ENCODE measurements at places on chromosomes 16 and 17. TPM values are rescaled to one million over a fixed set of nuclear protein-coding genes. Genes with fewer than 3 reads are reported as not detected.

GRCh38 chr16:55499281-55499680 lies 9.6 kb upstream of the LPCAT2 start:
- H3K27ac ChIP-seq, result no peak overlapping the region
- no peak overlapping the region for H3K4me3 ChIP-seq
- DNase-seq, result no peak
- peaks cover 1% of the 10 kb centered on the region for H3K27me3 ChIP-seq
- no peaks in the 10 kb centered on the region for H3K36me3 ChIP-seq

DNA sequence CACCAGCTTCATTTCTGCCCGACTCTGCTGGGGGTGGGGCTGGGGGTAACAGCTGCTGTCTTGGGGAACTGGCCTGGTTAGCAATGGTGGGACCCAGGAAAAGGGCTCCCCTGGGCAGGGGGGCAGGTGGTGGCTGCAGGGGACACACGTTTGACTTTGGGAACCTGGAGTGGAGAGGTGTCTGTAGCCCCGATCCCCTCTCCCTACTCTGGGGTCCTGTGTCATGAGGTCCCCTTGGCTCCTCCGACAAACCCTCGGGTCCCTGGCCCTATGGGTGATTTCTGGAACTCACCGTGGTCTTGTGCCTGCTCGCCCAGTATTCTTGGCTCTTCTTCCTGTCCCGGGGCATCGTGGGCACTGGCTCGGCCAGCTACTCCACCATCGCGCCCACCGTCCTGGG lies 12.0 kb downstream of the SPNS3 start:
- H3K27me3 ChIP-seq, result no peaks in the 10 kb centered on the region
- no peak overlapping the region for H3K27ac ChIP-seq
- H3K4me1 ChIP-seq, result no peaks in the 10 kb centered on the region
- peaks cover 3% of the 10 kb centered on the region for H3K36me3 ChIP-seq
- no peak overlapping the region for H3K4me3 ChIP-seq
- DNase-seq, result no peak

DNA sequence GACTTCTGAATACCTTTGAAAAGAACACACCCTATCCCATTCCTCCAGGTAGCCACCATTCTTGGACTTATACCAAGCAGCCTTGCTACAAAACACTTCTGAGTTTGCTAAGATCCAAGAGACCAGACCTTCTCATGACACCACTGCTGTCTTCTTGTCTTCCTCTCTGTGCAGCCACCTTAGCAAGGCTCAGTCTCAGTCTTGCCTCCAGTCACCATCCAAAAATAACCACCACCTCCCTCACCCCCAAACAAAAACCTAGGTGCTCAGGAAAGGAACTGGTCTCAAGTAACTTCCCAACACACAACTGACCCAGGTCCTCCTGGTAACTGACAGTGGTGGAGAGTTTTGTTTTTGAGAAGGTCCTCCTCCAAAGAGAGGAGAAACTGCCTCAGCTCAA lies 90.9 kb upstream of the CORO6 start:
- DNase-seq, result no peak
- H3K27me3 ChIP-seq, result no peaks in the 10 kb centered on the region
- H3K36me3 ChIP-seq, result peaks cover 33% of the 10 kb centered on the region
- H3K4me1 ChIP-seq, result peaks cover 71% of the 10 kb centered on the region

DNA sequence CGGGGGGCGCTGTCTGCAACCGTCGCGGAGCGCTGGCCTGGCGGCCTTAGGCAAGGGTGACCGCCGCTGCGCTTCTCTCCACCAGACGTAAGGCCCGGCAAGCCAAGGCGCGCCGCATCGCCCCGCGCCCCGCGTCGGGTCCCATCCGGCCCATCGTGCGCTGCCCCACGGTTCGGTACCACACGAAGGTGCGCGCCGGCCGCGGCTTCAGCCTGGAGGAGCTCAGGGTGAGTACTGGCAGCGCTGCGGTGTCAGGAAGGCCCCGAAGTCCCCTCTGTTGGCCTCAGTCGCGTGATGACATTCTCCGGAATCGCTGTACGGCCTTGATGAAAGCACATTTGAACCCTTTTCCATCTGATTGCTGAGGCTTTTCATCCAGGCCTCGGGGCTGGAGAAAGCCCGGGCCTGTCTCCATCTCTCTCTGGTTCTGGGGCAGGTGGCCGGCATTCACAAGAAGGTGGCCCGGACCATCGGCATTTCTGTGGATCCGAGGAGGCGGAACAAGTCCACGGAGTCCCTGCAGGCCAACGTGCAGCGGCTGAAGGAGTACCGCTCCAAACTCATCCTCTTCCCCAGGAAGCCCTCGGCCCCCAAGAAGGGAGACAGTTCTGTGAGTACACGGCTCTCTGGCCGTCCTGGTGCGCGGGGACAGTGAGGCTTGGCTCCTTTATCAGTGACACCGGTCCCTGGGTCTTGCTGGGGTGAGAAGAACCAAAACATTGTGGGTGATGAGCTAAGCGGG lies 831 bp downstream of the RPL13 start:
- no peak for DNase-seq
- H3K4me1 ChIP-seq, result peaks cover 56% of the 10 kb centered on the region
- peak overlapping the region; percentile 91 for H3K4me3 ChIP-seq
- peaks cover 53% of the 10 kb centered on the region for H3K36me3 ChIP-seq

- H3K4me3 ChIP-seq, result no peak overlapping the region
- H3K4me1 ChIP-seq, result peaks cover 23% of the 10 kb centered on the region
- H3K27ac ChIP-seq, result peak overlapping the region; percentile 2
- no peaks in the 10 kb centered on the region for H3K27me3 ChIP-seq
- no peak for DNase-seq
These were observed 25.2 kb downstream of the MIS12 start for GRCh38 chr17:5511401-5512225.

DNA sequence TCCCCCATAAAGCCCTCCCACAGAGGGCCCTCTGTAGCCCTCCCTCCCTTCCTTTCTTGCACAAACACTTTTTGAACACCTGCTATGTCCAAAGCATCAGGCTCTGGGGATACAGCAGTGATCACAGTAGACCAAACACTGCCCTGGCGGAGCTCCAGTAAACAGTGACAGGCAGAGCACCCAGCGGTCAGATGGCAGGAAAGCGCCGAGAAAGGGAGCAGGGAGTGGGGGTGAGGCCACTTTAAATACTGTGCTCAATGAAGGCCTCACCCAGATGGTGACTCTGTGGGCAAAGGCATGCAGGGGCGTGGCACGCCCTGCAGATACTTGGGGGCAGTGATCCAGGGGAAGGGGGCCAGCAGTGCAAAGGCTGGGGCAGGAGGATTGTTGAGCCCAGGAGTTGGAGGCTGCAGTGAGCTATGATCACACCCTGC lies 7.6 kb downstream of the PRR29 start:
- no peak for DNase-seq
- peak overlapping the region; percentile 72 for H3K27ac ChIP-seq
- H3K4me3 ChIP-seq, result no peak overlapping the region

The SCN4A gene
- total RNA-seq, result 0.23 TPM

The SLC47A1 gene
- total RNA-seq, result 0.11 TPM

DNA sequence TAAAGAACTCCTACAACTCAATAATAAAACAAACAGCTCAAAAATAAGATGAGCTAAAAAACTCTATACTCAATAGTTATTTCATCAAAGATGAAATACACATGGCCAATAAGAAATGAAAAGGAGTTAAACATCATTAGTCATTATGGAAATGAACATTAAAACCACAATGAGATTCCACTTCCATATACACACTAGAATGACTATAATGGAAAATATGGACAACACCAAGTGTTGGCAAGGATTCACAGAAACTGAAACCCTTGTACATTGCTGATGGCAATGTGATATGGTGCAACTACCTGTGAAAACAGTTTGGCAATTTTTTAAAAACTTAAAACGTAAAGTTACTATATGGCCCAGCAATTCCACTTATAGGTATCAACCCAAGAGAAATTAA lies 91.4 kb downstream of the GRIN2A start:
- no peaks in the 10 kb centered on the region for H3K4me1 ChIP-seq
- H3K27me3 ChIP-seq, result peaks cover 2% of the 10 kb centered on the region
- no peaks in the 10 kb centered on the region for H3K36me3 ChIP-seq
- DNase-seq, result no peak
- no peak overlapping the region for H3K27ac ChIP-seq
- H3K4me3 ChIP-seq, result no peak overlapping the region

The PRDM7 gene
- not detected for total RNA-seq

- no peak overlapping the region for H3K27ac ChIP-seq
- no peaks in the 10 kb centered on the region for H3K4me1 ChIP-seq
- DNase-seq, result no peak
- no peak overlapping the region for H3K4me3 ChIP-seq
- peaks cover 8% of the 10 kb centered on the region for H3K27me3 ChIP-seq
- H3K36me3 ChIP-seq, result no peaks in the 10 kb centered on the region
These were observed 282.5 kb upstream of the FOXF1 start for GRCh38 chr16:86227801-86228200.

The KCNAB3 gene
- total RNA-seq, result 7.2 TPM

DNA sequence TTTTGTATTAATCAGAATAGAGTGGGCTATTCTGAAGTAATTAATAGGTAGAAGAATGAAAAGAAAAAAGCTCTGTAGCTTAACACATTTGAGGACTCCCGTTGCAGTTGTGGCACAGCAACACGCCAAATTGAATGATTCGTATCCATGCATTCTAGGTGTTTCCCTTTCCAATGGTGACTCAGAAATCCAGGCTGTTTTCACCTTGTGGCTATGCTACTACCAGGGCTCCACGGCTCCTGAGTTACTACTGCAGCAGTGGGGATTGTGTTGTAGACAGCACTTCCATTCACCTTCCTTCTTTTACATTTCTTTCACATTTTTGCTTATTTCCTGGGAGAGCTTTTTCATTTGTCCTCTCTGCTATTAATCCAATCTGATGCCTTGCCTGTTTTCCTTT lies 1616.4 kb downstream of the CDH8 start:
- no peak overlapping the region for H3K27ac ChIP-seq
- H3K4me3 ChIP-seq, result no peak overlapping the region
- H3K4me1 ChIP-seq, result no peaks in the 10 kb centered on the region
- H3K27me3 ChIP-seq, result no peaks in the 10 kb centered on the region
- no peaks in the 10 kb centered on the region for H3K36me3 ChIP-seq
- DNase-seq, result no peak

GRCh38 chr17:50426814-50427787 lies 1.1 kb downstream of the ACSF2 start:
- H3K4me1 ChIP-seq, result peaks cover 25% of the 10 kb centered on the region
- peak; percentile 57 for DNase-seq
- peak overlapping the region; percentile 77 for H3K27ac ChIP-seq
- H3K4me3 ChIP-seq, result peak overlapping the region; percentile 80

The NPIPB13 gene
- total RNA-seq, result 14.7 TPM

All from activated CD8-positive, alpha-beta T cell treated with anti-CD3 and anti-CD28 coated beads for 36 hours (primary cell).